ENCODE measurements at places on chromosomes 2 and 18.
A peak's percentile ranks its signal among the peaks of the same experiment; 100 is the strongest.

GRCh38 chr2:231640241-231640640 lies 47.6 kb downstream of the TEX44 start:
- no peak for DNase-seq

DNA sequence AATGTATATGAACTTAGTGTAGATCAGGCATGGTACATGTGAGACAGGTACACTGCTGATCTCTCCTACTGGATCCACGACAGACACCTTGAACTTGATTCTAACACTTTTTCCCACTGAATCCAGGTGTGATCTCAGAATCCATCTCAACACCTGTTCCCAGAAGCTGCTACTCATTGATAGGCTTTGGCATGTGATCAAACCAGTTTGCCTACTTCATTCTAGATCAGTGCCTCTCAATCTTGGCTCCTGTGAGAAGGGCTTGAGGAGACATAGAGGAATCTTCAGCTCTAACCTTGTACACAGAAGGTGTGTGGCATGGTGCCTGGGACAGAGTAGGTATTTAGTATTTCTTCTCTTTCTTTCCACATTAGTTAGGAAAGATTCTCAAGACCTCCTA lies 212.3 kb upstream of the ATP5MC3 start:
- no peak for DNase-seq

- DNase-seq: no peak
Measured at GRCh38 chr2:161166538-161167409, 6.5 kb downstream of the TANK start.

DNA sequence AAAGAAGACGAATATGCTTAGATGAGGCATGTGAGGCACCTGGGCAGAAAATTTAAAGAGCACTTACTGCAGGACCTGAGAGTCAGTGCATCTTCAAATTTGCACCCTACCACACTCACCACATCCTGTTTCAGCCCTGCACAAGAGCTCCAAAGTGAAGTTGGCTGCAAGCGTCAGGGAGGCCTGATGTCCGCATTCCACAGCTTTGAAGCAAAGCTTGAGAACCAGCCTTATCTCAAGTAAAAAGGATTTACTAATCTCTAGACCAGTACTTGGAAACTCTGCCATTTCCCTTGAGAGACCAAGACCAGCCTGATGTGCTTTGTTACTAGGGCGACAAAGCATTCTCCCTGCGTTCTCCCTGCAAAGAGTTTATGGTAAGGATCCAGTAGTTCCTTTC lies 3.4 kb upstream of the ASNSD1 start:
- DNase-seq: peak; percentile 23

GRCh38 chr18:79530821-79531220 lies 135.1 kb downstream of the NFATC1 start:
- DNase-seq: no peak
